ENCODE measurements at places on chromosomes 11 and 22. TPM values are rescaled to one million over a fixed set of nuclear protein-coding genes. Genes with fewer than 3 reads are reported as not detected.

Gene ZC3H7B
- total RNA-seq: 80.3 TPM

Gene LRRC32
- total RNA-seq: 25.8 TPM

Gene SLC22A6
- total RNA-seq: not detected

Gene SLC22A25
- total RNA-seq: not detected

Gene ZNF214
- 3.2 TPM for total RNA-seq
